T47D (cell line): ENCODE measurements at places on chromosomes 11 and 22.

- DNase-seq: no peak
Measured at GRCh38 chr11:114259551-114259983, 36.6 kb upstream of the NNMT start.

GRCh38 chr22:36405671-36406538 is 18.1 kb upstream of the MYH9 start:
- no peak for DNase-seq

GRCh38 chr11:116788534-116788933 is 711 bp upstream of the ZPR1 start:
- no peak for DNase-seq

DNA sequence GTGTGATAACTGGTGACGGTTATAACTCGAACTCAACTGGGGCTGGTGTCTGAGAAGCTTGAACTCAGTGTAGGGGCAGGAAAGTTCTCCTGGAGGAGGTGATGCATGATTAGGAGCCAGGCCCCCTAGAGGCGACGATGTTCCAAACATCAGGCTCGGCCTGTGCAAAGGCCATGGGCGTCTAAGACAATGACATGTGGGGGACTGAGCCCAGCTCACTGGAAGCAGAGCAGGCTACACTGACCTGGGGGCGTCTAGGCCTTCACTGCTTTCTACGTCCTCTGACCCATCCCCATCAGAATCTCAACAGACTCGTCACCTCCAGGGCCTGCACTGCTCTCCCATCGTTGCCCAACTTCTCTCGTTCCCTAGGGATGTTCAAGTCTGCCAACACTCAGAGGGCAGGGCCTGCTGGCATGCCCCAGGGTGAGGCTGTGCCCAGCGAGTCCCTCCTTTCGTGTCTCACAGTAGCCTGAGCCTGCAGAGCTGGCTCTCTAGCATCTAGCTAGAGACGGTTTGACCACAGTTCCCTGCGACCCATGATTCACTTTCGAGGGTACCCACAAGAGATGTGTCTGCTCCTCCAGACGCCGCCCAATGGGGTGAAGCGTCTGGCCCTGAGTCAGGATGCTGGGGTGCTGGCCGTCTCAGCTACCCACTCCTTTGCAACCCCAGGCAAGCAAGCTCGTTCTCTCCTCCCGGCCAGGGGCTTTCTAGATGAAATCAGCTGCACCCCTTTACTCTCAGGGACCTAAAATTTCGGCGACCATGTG is 1.1 kb upstream of the ATG16L2 start:
- no peak for DNase-seq

- DNase-seq: no peak
Measured at GRCh38 chr11:116366980-116367645, 405.7 kb downstream of the BUD13 start.

GRCh38 chr11:121795174-121795573 is 320.8 kb downstream of the BLID start:
- DNase-seq: no peak

- no peak for DNase-seq
Measured at GRCh38 chr11:65610404-65610803, 3.6 kb downstream of the MAP3K11 start.

DNA sequence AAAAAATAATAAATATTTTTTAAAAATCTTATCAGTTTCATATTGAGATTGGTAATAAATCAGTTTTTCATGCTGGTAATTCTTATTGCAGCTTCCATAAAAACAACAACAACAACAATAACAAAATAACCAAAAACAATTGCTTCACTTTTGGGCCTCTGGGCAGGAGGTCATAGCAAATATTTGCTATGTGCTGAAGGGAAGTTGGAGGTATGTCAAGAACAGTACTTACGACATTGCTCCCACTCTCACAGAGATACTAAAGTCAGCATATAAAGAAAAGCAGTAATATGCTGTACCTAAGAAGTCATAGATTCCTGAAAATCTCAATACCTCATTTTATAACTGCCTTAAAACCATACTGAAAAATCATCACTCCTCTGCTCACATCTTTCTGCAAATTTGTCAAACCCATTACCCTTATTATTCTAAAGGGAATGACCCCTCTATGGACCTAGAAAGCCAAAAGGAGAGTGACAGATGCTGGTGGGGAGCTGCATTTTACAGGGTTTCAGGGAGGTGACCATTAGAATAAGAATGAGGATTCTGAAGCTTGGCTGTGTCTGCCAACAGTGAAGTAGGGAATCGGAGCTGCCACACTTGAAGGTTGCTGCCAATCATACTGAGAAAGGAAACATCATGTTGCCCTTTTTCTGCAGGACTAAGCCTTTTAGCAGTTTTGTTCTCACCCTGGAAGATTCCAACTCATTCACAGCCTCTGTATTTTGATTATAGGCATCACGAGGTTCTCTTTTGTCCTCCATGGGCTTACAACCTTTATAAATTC is 742.9 kb downstream of the LRRC4C start:
- peak; percentile 42 for DNase-seq

DNA sequence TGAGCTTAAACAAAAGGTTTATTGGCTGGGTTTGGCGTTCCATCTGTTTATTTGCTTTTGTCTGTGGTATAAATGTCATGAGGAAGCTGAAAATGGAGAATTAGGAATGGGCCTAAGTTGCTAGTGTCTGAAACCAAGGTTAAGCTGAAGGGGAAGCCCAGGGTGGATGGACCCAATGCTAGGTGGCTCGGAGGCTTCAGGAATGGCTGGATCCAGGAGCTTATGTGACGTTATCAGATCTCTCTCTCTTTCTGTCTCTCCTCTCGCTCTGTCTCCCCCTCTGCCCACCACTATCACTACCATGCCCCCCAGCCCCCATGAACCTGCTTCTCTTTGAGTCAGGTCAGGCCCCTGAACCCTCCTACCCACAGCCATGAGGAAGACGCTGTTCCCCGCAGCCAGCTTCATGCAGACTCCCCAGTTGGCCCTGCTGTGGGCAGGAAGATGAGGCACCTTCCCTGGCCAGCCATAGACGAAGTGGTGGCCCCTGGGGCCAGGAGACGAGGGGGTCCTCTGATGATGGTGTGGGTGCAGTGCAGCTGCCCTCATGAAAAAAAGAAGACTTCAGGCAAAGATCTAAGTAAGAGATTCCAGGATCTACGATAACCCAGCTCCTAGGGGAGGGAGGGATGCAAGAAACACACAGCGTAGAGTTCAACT is 101.5 kb downstream of the BRD1 start:
- DNase-seq: no peak

DNA sequence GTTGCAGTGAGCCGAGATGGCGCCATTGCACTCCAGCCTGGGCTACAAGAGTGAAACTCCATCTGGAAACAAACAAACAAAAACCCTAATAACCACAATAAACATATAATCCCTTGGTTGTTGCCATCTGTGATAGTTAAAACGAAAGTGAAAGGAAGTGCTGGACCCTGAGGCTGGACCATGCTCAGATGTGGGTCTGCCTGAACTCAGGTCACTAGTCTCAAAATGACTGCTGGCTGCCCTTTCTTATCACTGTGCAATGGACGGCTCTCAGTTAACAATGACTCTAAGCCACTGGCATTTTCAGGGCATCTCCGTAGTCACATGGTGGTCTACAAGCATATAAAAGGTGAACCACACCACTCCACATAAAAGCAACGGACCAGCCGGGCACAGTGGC is 48.2 kb upstream of the FTH1 start:
- DNase-seq: no peak

DNA sequence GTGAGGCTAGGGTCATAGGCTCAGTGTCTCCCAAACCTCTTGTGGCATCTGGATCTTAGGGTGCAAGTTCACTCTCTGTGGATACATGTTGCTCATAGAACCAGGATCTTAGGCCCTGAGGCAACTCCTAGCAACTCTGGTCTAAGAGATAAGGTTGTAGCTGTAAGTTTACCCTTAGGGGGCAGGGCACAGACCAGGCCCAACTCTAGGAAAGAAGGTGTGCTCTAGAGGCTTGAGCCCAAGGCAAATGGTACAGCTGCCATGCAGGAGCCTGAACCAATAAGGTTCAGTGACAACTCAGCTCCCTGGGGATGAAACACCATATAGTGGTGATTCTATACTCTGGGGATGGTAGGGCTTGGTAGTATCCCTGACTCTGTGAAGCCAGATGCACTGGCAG is 17.8 kb downstream of the CALCB start:
- no peak for DNase-seq

DNA sequence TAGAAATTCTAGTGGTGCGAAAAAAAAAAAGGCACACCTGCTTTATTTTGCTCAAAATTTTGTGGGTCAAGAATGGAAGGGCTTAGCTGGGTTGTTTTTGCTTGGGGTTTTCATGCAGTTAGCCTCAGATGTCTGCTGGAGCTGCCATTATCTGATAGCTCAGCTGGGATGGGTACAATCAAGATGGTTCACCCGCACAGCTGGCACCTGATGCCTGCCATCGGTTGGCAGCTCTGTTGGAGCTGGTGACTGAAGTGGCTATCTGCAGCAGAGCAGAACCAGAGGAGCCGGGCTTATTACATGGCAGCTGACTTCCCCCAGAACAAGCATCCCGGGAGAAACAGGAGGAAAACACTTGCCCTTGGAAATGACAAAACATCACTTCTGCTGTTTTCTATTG is 12.1 kb upstream of the ELFN2 start:
- no peak for DNase-seq

DNA sequence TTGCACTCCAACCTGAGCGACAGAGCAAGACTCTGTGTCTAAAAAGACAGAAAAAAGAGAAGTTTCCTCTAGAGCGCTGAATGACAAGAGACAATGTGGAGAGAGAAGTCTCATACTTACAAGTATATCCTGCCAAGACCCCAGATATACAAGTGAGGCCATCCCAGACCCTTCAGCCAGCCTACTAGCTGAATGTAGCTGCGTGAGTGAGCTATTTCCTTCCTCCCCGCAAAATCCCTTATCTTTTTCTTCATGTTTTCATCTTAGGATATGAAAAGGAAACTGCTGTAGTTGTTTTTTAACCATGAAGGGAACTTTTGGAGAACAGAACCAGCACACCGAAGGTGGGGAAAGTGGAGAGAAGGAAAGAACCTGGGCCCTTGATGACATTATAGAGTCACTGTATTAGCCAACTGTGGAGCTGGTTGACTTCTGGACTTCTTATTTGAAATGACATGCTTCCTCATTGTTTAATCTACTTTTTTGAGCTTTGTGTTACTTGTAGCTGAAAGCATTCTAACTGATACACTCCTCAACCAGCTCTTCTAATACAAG is 4.4 kb upstream of the DDX17 start:
- no peak for DNase-seq

GRCh38 chr11:86596861-86597586 is 75.4 kb downstream of the ME3 start:
- DNase-seq: no peak

DNA sequence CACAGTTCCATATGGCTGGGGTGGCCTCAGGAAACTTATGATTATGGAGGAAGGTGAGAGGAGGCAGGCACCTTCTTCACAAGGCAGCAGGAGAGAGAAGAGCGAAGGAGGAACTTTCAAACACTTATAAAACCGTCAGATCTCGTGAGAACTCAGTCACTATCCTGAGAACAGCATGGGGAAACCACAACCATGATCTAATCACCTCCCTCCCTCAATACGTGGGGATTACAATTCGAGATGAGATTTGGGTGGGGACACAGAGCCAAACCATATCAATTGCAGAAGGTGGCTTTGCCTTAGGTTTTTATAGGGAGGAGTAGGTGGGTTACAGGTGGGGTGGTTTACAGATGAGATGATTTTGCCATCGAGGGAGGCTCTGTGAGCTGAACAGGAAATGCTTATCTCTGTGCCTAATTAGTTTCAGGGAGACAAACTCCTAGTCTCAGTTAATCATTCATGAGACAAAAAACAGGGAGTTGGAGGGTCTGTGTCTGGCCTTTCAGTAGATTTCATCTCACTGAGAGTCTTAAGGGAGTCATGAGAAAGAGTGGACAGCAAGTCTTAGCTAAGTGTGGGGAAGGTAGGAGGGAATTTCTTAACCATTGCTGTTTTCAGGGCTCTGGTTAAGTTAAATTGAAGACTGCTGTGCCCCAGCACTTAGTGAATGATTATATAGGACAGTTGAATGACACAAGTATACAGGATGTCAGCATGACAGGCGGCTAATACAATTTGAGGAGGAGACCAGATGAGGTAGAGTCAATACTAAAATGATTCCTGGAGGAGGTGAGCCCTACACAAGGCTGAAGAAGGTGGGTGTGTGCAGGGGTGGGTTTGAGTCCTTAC is 47.7 kb downstream of the CWC15 start:
- no peak for DNase-seq

DNA sequence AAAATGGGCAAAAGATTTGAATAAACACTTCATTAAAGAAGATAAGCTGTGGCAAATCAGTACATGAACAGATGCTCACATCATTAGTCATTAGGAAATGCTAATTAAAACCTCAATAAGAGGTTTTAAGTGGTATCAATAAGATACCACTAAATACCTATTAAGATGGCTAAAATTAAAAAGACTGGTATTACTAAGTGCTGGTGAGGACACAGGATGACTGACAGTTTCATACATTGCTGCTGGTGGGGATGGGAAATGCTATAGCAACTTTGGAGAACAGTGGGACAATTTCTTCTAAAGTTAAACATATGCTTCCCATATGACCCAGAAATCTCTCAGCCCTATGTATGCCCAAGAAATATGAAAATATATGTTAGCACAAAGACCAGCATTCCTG is 69.2 kb downstream of the COMMD9 start:
- DNase-seq: no peak

DNA sequence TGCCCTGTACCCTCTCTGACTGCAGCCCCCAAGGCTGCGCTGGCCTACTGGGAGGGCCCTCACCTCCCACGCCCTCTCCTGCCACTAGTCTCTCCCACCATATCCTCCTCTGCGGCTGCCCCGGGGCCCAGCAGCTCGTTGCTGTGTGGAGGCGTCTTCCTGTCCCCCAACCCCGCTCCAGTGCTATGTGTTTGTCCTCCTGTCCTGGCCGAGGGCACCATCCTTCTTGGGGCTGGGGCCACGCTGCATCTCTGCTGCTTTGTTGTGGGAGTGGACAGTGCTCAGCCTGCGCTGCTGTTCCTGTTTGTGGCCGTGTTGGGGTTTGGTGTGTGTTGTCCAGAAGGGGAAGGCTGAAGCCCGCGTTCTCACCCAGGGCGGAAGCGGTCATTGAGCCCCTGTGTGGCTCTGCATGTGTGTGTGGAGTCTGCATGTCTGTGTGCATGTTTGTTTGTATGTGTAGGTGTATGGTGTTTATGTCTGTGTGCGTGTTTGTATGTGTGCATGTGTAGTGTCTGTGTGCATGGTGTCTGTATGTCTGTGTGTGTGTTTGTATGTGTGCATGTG is 15.7 kb downstream of the TPCN2 start:
- no peak for DNase-seq

DNA sequence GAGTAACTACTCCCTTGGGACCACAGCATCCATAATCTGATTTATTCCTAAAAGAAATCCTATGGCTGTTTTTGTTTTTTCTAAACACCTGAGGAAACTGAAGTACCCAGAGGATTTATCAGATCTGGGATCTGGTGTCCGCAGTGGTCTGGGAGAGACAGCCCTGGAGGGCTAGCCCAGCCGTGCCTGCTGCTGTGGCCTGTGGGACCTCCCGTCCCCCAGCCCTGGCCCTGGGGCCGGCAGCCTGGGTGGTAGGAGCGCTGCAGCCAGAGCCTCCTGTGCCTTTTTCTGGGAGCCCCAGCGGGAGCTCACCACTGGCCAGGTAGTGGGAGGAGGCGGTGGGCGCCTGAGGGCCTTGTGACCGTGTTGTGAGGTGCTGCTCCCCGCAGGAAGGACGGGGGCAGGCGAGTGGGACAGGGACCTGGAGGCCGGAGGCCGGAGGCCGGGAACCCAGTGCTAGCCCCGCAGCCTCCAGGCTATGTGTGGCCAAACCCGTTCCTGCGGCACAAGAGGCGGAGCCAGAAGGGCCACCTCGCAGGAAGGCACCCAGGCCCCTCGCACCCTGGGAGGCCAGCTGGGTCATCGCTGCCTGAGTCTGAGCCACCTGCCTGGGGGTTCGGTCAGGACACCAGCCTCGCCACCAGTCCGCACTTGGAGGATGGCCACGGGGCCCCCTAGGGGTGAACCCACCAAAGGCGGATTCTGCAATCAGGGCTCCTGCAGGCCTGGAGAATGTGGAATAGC is 18.2 kb upstream of the C11orf96 start:
- no peak for DNase-seq
